ENCODE measurements at places on chromosomes 3 and 15.

GRCh38 chr15:41573396-41573795 lies 14.4 kb downstream of the TYRO3 start:
- DNase-seq, result no peak

DNA sequence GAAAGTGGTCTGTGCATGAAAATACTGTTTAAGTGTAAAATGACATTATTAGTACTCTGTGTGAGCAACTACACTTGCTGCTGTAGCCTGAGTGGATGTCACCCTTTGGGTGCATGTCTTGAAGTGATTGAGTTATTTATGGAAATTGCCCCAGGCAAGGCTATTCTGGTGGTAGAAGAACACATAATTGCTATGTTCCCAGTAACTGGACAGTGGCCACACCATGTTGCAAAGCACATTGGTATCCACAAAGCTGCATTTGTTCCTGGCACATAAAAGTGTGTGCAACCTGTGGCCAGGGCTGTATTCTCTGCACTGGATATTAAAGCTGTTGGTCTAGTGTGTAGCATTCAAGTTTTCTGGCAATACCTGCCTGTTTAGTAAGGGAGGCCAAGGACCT lies 23.8 kb downstream of the MTMR14 start:
- no peak for DNase-seq

DNA sequence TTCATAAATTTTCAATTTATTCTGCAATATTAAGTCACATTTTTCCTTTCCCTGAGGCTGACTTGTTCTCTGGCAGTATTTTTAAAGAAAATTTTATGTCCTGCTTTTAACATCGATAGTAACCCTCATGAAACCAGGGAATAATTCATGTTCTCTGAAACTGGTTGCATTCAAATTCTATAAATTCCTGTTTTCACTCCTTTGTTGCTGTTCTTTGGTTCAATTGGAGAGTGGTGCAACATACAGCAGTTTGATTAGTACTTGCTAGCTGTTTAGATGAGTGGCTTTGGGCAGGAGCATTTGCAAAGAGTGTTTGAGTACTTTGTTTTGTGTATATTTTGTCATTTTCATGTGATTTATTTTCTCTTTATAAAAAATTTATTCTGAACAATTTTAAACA lies 19.2 kb downstream of the ZIC1 start:
- no peak for DNase-seq

GRCh38 chr15:90219421-90220141 lies 14.2 kb downstream of the CIB1 start:
- DNase-seq, result no peak

DNA sequence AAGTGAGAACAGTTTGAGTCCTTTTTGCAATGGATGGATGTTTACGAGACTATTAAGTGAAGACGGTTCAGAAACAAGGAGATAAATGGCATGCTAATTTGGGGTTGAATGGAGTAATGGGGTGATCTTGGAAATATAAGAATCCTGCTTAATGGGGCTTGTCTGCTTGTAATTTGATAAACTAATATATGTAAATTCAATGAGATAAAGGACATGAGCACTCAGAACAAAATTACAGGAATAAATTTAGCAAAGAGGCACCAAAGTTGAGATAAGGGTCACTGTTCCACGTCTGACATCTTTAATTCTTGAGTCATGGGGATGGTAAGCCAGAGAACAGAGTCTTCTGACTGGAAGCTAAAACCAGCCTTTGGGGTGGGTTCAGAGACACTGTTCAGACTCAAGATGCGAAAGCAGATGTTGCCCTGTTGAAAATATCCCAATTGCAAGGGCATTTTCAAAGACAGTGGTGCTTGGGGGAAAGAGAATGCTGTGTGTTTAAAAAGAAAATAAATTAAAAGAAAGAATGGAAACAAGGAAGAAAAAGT lies 67.8 kb upstream of the CHRNB4 start:
- DNase-seq, result no peak

DNA sequence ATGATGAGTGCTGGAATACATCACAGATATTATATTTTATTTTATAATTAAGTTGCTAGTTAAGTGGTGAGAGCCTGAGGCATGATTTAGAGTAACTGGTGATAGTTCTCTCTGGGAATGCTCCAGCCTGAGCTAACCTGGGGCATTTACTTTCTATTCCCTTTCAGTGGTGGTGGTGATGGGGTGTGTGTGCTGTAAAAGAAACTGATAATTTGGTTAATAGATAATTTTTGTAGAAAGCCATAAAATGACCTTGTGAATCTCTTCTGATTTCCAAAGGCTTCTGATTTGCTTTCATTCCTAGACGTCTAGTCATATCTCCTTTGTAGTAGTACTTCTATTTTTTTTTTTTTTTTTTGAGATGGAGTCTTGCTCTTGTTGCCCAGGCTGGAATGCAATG lies 46.8 kb upstream of the DPPA4 start:
- no peak for DNase-seq

DNA sequence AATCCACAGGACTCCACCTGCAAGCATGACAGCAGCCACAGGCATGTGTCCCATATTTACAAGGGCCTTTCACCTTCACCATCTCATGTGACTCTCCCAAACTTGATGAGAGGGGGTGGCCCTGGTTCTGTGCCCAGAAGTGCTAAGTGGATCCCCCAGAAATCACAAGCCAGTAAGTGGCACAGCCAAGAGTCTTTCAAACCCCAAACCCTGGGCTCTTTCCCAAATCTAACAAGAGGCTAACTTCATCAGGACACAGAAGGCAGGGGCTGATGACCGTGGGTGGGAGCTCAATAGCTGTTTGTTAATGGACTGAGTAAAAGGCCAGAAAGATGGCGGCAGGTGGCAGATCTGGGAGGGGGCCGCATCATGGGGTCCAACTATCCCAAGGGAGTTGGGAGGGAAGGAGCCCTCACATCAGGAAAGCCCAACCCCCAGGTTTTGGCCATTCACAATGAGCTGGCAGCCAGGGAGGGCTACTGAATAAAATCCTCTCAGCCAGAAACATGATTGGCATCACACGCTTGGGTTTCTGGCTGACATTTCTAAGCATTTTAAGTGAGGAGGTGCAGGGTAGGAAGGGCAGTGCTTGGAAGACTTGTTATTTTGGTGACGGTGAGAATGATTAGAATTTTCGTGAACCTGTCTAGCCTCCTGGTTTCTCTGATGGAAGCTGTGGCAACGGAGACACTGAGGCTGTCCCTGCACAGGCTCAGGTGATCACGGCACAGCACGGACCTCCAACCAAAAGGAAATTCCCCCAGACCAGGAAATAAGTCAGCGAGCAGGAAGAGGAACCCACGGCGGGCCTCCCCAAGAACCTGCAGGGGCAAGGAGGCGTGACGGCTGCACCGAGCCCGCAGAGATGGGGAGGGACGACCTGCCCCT lies 109.3 kb downstream of the OXNAD1 start:
- DNase-seq, result no peak

GRCh38 chr15:92393071-92393979 lies at the start of gene ST8SIA2:
Gene ST8SIA2 (plus strand): TSS chr15:92393881. CDS start chr15:92394065, 184 bp downstream.
- DNase-seq, result no peak

DNA sequence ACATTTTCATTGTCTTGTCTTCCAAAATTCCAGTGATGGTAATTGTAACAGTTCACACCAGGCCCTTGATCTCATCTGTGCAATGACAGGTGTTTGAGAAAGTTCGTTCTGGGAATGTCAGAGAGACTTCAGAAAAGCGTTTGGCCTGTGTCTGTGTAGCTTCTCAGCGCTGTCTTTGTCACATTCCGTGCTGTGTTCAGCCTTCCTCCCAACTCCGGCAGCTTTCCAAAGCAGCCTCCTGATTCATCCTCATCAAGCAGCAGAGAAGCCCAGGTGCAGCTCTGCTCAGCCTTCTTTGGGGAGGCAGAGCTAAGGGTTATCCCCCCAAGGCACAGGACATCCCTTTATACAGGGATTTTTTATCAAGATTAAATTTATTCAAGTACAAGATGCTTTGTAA lies 494.0 kb upstream of the SUCLG2 start:
- no peak for DNase-seq

- DNase-seq, result no peak
These were observed 87.0 kb downstream of the CFAP44 start for GRCh38 chr3:113354307-113354706.

- DNase-seq, result no peak
These were observed 2.4 kb upstream of the RPL29 start for GRCh38 chr3:51997935-51998596.

- no peak for DNase-seq
These were observed 291.0 kb upstream of the TGFBR2 start for GRCh38 chr3:30315447-30315846.

DNA sequence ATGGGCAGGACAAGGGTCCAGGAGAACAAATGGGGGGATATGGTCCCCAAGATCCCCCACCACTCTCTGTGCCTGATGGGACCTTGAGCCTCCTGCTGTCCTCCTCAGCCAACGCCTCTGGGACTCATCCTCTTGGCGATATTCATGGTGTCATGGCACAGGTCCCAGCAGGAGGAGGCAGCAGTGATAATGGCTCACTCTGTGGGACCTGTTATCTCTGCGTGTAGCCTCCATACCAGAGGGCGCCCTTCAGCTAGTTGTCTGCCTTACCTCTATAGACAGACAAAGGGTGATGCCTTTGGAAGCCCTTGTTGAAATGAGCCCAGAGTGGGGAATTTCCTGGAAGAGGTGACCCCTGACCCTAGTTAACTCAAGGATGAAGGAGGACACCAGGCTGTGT lies 7.4 kb downstream of the ZBTB47 start:
- DNase-seq, result no peak

DNA sequence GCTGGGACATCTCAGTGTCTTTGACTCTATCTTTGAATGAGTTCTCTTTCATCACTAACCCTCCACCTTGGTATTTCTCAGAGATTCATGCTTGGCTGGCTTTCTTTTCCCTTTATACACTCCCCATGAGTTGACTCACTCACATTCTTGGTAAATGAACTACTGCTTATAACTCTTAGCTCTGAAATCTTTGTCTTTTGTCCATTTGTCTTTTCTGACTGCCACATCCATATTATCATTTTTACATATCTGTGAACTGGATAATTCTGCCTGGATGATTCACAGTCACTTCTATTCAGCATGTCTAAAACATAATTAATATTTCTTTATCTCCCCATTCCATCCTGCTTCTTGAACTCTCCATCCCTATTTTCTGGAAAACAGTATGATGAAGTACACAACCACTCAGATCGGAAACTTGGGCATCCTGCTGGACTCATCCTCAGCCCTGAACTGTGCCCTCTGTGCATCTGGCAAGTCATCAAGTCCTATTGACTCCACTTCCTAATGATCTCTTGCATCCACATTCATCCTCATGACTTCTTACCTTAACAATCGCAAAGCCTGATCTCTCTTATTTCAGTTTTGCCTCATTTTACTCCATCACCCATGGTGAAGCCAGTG lies 66.9 kb downstream of the KCNAB1 start:
- no peak for DNase-seq

DNA sequence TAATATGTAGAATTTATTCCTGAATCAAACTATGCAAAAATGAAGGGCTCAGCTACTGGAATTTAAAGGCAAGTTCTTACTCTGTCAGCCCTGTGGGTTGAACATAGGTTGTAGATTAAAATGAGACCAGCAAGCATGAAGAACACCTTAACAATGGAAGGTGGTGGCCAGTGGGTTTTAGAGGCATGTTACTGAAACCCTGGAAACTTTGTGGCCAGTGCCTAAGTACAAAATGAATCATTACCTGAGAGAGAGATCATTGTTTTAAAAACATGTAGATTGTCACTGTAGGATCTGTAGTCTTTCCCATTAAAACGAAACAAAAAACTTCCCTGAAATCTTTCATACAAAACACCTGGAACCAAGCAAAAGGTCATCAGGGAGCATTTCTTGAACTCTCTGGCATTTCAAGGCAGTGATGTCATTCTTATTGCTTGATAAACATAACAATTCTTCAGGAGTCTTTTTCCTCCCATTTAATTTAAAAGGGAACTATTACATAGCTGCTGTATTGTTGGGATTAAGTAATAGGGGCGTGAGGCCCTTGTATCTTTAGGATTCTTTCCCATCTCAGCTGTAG lies 51.8 kb downstream of the TMEM108 start:
- no peak for DNase-seq

All from left renal pelvis (tissue), 4 donors.